ENCODE measurements at places on chromosomes 7 and 10. TPM values are rescaled to one million over a fixed set of nuclear protein-coding genes. Genes with fewer than 3 reads are reported as not detected.

DNA sequence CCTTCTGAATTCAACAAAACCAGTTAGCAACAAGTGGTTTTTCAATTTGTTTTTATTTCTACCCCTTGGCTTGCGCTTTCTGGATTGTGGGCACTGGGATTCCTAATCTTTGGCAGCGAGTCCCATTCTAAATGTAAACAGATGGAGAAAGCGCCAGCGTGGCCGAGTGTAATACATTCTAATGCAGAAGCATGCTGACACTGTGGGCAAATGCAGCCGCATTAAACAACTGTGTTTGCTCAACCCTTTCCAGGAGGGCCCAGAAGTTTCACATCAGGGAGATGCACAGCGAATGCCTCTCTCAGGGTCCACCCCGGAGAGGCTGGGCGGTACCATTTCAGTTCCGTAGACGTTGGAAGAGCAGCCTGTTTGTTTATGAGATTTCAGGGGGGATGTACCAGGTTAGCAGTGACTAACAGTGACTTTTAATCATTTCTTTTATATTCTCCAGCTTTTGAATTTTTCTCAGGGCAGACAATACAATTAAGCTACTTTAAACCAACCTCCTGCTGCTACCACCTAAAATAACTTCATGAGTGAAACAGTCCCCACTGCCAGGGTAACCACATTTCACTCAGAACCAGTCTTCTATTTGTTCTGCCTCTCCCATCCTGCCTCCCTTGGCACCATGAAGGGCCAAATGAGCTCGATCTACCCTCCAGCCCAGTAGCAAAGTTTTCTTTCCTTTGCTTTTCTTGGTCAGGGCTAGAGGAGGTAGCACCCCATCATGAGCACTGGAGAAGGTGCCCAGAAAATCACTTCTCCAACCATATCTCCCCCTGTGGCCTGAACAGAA is 164.2 kb upstream of the ITGB1 start:
- no peak for DNase-seq

- DNase-seq, result no peak
Measured at GRCh38 chr7:45717537-45718235, 143.5 kb downstream of the ADCY1 start.

DNA sequence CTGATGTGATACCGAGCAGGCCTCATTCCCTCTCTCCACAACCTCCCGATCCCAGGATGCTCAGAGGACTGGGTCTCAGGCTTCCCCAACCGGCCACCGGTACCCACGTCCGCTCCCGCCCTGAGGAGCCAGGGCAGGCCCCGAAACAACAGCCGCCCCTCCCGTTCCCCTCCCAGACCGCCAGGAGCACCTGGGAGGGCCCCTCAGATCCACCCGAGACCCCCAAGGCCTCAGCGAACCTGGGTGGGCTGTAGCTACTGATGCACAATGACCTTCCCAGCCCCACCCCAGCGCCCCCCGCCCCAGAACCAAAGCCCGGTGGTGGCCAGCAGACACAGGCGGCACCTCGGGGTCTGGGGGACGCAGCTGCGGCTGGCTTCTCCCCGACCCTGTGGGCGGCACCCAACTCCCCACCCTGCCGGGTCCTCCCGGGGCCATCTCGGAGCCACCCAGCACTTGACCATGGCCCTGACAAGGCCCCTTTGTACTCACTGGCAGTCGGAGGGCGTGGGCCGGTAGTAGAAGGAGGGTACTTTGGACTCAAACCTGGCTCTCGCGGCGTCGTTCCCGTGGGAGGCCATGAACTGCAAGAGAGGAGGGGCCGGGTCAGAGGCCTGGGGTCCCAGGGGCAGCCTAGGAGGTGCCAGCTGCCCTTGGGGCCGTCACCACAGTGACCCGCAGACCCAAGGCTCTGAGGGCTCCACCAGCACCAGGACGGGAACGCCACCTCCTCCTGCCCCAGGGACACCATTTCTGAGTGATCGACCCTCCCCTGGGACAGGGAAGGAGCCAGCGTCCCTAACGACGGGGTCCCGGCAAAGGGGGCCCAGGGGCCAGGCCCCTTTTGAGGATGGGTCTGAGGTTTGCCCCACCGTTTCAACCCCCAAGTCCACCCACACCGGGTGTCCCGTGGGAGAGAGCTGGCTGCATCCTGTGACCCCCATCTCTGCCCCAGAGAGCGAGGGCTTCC is 28.1 kb downstream of the ADAP1 start:
- DNase-seq, result peak; percentile 48

DNA sequence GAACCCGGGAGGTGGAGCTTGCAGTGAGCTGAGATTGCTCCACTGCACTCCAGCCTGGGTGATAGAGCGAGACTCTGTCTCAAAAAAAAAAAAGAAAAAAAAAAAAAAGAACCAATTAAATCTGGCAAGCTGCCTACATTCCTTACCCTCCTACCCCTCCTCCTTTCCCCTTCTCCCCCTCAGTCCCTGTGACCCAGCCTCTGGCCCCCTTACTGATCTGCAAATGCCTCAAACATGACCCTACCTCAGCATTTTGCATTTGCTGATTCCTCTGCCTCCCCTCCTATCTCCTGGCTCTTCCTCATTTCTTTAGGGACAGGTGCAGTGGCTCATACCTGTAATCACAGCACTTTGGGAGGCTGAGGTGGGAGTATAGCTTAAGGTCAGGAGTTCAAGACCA is 19.3 kb downstream of the CDHR3 start:
- no peak for DNase-seq

DNA sequence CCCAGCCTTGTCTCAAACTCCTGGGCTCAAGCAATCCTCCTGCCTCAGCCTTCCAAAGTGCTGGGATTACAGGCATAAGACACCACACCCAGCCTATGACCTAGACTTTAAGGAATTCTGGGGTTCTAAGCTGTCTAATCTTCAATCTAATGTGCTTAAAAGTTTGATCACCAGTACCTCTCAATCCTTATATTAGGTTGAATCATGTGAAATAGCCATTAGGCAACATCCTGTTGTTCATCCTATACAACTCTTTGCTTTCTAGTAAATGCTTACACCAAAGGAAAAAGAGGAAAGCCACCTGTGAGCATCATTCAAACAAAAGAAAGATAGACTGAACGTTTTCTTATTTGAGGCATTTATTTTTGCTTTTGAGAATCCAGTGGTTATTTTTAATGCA is 56.0 kb downstream of the ATOH7 start:
- no peak for DNase-seq

GRCh38 chr7:88806280-88807037 is 10.9 kb upstream of the TEX47 start:
- no peak for DNase-seq

DNA sequence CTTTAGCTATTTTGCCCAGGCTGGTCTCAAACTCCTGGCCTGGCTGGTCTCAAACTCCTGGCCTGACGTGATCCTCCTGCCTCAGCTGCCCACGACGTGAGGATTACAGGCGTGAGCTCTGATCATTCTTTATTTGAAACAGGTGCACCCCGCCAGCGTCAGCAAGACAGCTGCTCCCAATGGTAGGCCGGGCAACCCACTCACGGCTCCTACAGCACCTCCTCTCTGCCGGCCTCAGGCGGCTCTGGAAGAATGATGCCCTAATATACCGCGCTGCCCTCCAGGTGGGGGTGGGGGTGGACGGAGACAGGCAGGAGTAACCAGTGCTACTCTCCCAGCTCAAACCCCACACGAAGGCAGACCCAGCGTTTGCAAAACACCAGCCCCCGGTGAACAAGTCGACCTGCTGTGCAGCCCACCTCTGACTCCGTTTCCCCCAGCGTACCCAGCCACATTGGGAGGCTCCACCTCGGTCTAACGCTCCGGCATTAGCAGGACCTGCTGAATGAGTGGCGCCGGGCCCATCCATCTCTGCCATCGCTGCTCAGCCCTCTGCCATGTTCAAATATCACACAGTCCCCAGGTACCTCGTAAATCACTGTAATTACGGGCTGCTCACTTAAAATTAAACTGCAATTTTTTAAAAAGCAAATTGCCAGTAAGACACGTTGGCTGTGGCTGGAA is 148.6 kb downstream of the ELFN1 start:
- no peak for DNase-seq

DNA sequence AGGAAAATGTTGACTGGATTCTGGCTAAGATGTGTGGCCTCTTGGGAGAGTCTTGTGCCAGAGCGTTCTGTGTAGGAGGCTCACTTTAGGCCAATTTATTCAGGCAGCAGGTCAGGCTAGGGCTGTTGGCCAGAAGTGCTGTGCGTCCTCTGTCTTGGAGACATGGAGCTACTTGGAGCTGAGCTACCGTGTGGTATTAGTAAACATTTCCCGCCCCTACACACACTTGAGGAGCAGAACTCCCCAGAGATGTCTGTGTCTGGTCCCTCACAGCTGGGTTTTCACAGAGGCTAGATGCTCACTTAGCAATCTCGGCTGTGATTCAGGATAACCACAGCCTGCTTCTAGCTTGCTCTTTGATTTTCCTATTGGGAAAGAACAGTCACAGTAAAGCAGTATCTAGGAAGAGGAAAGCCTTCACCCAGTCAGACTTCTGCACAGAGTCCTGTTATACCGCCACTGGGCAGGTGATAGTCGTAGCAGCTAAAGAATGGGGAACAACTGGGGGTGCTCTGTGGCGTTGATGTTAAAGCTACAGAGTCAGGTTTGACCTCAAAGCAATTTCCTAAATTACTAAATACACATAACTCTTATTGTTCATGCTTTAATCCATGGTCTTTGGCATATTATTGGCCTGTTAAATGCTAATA is 86.7 kb downstream of the MDFIC start:
- DNase-seq, result peak; percentile 86

DNA sequence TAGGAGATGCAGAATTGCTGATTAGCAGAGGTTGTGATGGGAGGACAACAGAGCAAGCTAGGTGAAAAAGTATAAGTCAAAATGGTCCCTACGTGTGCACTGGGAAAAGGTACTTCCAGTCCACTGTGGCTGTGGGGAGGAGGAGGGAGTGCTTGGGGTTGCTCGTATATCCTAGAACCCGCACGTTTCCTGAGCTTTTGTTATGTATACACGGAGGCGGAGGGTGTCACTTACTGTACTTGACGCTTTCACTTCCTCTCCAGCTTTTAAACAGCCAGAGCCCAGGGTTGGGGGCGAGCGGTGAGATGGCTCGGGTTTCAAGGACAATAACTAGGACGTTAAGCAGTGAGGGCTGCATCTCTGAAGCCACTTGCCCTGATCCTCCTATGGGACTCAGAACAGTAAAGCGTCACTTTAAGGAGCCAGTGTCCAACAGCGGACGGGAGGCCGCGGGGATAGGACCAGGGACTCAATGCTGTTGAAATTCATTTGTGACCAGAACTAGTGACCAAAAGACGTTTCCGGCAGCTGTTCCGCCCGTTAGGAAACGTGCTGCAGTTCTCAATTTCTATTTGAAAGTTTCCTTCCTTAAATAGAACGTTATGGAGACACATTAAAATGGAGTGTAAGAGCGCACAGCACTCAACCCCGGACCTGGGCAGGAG is 985 bp upstream of the ETV1 start:
- peak; percentile 58 for DNase-seq

- peak; percentile 16 for DNase-seq
Measured at GRCh38 chr7:91266067-91266688, 1.9 kb downstream of the FZD1 start.

GRCh38 chr7:2640482-2640830 is 8.7 kb downstream of the TTYH3 start:
- DNase-seq, result no peak

- DNase-seq, result no peak
Measured at GRCh38 chr10:4981722-4982471, 18.7 kb downstream of the AKR1C1 start.

- no peak for DNase-seq
Measured at GRCh38 chr10:88522715-88523114, 60.4 kb downstream of the RNLS start.

DNA sequence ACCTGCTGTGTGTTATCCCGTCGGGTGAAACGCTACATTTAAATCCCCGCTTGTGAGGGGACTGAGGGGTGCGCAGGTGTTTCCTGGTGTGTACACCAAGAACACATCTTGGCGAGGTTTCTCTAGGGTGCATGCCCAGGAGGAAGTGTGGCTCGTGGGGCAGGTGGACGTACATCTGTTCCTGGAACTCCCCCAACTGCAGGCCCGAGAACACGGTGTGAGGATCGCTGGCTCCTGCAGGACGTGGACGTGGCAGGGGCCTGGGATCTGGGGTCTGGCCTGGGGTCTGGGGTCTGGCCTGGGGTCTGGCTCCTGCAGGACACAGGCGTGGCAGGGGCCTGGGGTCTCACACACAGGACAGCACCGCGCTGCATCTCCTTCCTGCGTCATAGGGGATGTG is 10.1 kb downstream of the KNDC1 start:
- DNase-seq, result no peak

DNA sequence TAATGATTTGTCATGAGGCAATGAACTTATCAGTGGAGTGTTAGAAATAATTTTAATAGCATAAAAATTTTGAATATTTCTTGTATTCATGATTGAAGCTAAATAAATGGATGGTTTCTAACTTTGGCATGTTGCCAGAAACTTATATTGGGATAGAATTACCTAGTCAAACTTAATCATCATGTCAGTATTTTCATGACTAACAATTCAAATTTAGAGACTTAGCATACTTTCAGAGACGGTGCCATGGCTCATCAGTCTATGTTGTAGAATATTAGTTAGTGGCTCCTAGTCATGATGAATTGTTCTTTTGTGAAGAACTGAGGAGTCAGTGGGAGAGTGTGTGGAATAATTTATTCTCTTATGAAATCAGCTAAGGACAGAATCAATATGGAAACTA is 599.6 kb upstream of the POT1 start:
- DNase-seq, result no peak

DNA sequence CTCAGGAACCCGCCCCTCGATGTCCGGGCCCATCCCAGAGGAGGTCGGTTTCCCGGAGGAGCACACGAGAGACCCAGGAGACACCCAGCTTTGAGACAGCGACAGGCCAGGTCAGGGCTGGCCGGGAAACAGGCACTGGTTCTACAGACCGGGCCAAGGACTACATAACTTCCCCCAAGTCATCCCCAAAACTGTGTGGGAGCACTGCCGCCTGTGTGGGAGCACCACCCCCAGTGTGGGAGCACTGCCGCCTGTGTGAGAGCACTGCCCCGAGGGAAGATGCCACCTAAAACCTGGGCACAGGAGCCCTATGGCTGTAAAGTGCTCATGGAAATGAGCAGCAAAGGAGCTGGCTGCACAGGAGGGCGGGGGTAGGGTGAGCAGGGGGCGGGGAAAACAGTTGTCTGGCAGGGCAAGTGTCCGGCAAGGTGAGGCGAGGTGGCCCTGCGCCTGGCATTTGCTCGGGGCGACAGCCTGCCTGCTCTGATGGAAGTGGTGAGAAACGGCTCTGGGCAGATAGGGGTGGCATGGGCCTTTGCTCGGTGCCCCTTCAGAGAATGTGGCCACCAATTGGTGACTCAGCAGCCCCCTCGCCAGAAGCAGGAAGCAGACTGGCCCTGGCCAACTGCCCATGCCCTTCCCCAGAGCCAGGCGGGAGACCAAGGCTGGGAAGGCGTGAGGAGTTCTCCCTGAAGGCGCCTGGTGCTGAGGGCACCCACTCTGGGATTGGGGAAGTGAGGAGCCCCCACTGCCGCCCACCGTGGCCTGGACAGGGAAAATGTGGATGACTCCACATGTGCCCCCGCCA is 26.2 kb downstream of the PAPOLB start:
- DNase-seq, result no peak

- DNase-seq, result no peak
Measured at GRCh38 chr7:55642266-55642665, 70.0 kb upstream of the VOPP1 start.

The RFC2 gene
- 19.8 TPM for total RNA-seq

The HKDC1 gene
- not detected for total RNA-seq

The GNAT3 gene
- not detected for total RNA-seq

The TDRD1 gene
- total RNA-seq, result not detected
